ENCODE measurements at places on chromosomes 7 and 10.

DNA sequence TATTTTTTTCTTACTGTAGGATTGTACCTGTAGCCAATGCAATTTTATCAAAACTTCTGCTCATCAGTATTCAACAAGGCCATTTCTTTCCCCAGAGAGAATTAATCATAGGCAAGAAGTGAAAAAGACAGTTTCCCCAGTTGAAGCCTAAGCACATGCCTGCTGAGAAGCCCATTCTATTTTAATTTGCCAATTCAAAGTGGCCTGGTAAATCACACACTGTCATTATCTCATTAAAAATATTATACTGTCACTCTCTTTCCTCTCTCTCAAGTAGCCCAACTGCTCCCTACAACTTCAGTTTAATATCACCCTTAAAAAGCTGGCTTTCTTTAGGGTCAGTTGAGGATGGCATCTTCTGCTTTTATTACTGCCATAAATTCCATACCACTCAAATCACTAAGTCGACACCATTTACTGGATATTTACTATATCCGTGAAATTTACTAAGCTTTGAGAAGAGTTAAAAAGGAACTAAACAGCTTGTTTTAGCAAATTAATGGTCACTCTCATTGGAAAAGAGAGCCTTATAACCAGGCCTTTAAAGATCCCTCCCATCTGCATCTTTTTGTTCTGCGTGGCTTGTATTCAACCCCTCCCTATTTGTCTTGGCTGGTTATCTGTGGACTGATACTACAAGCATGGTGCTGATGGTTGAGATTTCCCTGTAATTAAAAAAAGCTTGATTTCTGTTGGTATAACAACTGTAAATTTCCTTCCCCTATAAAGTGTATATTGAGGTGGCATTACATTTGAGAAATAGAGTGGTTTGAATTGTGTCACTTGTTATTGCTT, 30.6 kb downstream of the COL28A1 start:
- DNase-seq: no peak

DNA sequence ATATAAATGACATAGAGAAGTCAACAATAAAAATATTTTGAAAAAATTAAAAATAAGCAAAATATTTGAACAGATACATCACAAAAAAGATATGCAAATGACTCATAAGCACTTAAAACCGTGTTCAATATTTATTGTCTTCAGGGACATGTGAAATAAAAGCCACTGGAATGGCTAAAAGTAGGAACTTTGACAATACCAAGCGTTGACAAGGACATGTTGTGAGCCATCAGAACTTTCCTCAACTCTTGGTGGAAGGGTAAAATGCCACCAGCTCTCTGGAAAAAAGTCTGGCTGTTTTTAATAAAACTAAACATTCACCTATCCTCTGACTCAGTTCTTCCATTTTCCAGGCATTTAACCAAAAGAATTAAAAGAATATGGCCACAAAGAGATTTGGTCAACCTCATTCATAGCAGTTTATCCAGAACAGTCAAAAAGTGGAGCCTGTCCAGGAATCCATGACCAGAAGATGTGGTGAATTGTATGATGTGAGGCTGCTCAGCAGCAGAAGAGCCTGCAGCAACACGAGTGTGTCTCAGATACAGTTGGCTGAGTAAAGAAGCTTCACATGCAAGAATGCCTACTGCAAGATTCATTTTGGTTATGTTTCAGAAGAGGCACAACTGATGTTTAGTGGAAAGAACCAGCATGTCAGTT, 7.1 kb upstream of the KLF6 start:
- DNase-seq: no peak

DNA sequence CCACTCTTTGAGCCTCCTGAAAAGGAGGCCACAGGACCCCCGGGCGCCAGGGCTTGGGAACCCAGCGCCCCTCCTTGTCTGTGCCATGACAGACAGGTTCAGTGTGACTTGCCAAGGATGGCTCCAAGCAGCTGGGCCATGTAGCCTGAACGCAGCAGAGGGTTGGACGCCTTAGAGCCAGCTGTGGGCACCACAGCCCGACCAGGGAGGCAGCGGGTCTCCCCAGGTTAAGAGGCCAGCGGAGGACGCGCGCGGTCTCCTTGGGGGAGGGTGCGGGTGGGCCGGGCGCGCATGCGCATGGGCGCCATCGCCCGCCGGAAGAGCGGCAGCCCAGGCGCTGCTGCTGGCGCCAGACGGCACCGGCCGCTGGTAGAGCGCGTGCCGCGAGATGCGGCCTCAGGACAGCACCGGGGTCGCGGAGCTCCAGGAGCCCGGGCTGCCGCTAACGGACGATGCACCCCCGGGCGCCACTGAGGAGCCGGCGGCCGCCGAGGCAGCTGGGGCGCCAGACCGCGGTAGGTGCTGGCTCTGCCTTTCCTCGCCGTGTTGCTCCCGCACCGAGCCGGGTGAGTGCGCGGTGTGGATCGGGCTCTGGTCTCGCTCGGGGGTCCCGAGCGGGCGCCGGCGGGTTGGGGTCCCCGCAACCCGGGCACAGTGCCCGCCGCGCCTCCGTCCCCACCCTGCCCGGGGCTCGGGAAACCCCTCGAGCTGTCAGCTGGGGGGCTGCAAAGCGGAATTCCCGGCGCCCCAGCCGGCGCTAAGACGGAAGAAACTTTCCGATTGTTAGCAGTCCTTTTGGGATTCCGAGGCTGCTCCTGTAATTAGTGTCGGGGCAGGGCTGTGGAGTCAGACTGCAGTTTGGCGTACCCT, at the start of gene SLC35G1:
Gene SLC35G1 (plus strand): TSS at position 333 of the 870 bp plus-strand sequence. CDS start 56 bp downstream, at position 389.
- DNase-seq: peak; percentile 73

DNA sequence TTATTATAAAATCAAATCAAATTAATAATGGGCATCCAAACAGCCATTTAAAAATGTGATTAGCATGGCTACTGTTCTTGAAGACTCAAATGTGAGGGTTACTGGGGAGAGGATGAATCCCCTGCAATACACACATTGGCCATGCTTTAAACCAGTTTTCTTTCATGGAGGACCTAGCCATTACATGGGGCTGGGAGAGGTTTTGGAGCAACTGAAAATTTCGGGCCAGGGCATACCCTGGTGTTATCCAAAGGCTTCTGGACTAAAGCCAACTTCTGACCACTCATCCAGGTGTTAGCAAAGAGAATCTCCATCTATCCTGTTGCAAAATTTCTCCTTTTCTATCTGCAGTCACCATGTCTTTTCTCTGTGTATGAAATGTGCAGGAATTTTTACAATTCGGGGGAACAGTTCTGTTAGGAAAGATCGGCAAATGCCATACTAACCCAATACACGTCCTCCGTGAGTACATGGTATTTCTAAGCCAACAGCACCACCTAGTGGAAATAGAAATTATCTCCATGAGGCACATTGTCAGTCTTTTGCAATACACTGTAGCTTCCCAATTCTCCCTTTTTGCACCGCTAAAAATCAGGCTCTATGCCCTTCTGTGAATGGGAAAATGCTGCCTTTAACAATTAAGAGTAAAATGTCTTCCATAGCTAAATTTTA, 47.0 kb upstream of the ZNF107 start:
- DNase-seq: peak; percentile 56

- DNase-seq: no peak
These were observed 628.4 kb downstream of the PARD3 start for GRCh38 chr10:34186745-34187144.

DNA sequence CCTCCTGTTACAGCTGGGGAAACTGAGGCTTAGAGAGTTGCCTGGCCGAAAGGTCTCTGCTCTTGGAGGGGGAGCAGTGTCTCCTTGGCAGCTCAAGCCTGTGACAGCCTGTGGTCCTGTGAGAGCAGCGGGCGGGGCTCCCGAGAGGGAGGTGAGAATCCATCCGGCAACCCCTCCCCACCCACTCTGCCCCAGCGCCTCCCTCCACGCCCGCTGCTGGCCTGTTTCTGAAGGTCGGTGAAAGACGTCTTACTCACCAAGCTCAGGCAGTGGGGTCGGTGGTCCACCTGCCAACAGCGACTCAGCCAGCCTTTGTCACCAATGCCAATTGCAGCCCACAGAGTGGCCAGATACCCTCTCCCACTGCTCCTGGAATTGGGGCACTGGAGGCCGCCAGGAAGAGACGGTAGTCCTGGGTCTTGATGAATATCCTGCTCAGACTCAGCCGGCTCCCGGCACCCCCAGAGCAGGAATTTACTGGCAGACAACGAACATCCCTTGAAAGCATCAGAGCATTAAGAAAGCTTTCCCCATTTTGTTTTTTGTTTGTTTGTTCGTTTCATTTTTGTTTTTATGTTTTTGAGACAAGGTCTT, 7.4 kb upstream of the TTYH3 start:
- no peak for DNase-seq

GRCh38 chr10:34723750-34724149, 91.3 kb downstream of the PARD3 start:
- DNase-seq: no peak

- no peak for DNase-seq
These were observed 46.6 kb downstream of the C1GALT1 start for GRCh38 chr7:7228967-7229366.

GRCh38 chr10:14953424-14954000, 384 bp downstream of the DCLRE1C start:
- peak; percentile 80 for DNase-seq

DNA sequence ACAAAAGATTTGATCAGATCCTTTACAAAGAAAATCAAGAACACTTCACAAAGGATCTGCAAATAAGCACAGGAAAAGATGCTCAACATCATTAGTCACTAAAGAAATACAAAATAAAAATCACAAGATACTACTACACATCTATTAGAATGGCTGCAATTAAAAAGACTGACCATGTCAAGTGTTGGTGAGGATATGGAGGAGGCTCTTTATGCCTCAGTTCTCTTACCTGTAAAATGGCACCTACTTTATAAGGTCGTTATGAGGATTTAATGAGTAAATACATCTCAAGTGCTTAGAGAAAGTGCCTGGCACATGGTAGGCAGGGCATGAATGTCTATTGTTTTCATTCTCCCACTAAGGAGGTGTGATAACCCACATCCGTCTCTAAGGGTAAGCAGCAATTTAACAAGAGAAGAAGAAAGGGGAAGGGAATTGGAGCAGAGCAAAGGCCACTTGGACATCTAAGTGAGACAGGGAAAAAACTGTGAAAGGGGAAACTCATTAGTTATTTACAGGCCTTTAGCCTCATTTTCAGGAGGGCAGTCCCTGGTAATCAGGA, 157.5 kb upstream of the NFE2L3 start:
- DNase-seq: no peak

DNA sequence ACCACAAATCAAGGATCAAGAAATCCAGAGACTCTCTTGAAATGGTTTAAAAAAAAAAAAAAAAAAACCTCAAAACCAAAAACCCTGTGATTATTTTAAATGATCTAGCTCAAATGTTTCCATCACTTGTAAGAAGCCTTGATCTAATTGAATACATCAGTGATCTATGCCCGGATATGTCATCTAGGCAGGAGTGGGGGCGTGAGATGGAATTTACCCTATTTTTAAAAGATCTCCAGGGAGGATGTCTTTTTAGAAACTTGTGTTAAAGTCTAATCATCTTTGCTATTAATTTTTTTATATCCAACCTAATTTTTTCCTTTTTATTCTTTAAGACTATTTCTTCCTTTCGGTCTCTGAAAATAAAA, 101.4 kb upstream of the PDLIM1 start:
- DNase-seq: no peak

DNA sequence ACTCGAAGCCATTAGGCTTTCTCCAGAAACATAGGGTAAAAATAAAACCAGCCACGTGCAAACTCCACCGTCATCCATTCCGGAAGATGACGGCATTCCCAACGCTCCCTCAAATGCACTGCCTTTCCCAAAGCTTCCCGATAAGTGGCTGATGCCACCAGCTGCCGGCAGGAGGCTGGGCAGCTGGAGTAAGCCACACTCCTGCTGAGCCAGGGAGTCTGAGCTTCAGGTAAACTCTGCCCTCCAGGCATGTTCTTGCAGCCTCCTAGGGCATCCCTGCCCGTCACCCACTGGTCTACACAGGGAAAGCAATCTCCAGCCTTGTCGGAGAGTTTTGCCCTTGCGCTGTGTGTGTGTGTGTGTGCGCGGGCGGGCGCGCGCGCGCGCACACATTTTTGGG, 40.5 kb upstream of the TMEM273 start:
- no peak for DNase-seq
